Right lung (tissue), 10 donors: ENCODE measurements at places on chromosomes 4 and X.
A peak's percentile ranks its signal among the peaks of the same experiment; 100 is the strongest.

- DNase-seq, result no peak
These were observed 1395.7 kb downstream of the PCDH18 start for GRCh38 chr4:136136601-136137000.

DNA sequence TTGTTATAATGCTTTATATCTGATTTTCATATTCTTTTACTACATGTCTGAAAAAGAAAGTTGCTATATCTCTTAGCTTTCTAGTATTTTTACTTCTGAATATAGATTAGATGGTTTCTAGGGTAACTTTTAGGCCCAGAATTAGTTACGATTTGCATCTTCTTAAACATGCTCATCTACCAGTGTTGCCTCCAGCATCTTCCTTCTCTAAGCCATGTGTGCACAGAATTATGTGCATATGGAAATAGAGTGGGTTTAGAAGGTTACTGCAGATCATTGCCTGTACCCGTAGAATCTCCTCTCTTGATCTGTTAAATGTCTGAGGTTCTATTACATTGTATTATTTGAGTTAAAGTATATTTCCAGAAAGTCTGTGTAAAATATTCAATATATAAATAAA lies 2.5 kb upstream of the TDO2 start:
- no peak for DNase-seq

- DNase-seq, result no peak
These were observed 3.3 kb downstream of the C4orf54 start for GRCh38 chr4:99654361-99654761.

DNA sequence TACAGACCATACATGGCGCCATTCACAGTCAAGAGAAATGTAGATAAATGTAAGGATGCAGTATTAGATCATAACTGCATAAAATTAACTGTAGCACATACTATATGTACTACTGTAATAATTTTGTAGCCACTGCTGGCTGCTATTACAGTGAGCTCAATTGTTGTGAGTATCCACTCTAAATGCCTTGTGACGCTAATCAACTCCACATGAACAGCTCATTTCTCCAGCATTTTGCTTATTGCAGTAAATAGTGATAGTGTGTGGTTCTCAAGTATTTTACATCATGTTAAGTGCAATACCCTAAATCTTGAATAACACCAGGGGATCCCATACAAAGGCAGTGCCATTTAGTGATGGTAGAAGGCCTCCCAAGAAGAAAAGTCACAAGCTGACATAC lies 21.2 kb downstream of the FGFBP1 start:
- DNase-seq, result no peak

- DNase-seq, result no peak
These were observed 144.1 kb downstream of the MGST2 start for GRCh38 chr4:139809757-139810140.

- no peak for DNase-seq
These were observed 19.7 kb downstream of the HTRA3 start for GRCh38 chr4:8289151-8289750.

- DNase-seq, result no peak
These were observed 740.1 kb upstream of the PITX2 start for GRCh38 chr4:111362941-111363361.

DNA sequence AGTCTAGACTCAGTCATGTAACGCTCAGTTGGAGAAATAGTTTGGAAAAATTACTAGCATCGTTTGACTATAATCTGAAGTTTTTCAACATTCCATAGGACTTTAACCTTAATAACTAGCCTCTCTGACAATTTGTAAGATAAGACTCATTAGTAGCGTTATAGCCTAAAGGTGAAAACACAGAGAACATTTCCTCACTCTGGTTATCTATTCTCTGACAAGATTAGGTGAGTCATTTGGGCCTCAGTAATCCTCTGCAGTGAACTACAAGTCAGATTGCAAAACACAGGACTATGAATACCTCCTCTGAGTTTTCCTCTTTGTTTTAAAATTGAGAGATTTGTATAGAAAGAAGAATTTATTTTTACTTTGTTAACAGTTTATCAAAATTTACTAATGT lies 31.8 kb upstream of the PDLIM5 start:
- no peak for DNase-seq

- no peak for DNase-seq
These were observed 17.9 kb downstream of the CNOT6L start for GRCh38 chr4:77801260-77801608.

- DNase-seq, result no peak
These were observed 4.5 kb downstream of the RAPGEF2 start for GRCh38 chr4:159107203-159107925.

DNA sequence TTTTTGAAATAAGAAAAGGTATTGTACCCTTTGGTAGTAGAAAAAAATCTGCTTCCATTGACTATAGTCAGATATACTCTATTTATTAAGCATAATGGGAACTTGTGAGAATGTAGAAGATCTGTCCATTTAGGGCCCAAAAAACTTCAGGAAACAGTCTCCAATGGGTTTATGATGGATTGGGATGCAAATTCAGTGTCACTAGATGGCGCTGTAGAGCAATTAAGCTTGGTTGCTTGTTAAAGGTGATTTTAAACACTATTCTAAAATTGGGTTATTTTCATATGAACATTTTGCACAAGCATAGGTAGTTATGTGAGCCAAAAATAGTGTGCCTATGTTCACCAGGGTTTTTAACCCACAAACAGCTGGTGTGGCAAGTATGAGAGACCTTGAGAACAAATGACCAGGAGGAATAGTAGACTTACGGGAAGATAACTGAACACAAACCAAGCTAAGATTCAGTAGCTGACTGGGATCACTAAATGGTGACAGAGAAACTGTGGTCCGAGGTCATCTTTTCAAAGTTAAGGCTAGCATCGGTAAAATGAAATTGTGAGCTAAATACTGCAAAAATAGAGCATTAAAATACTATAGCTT lies 80.3 kb upstream of the LSM6 start:
- DNase-seq, result peak; percentile 11
